ENCODE measurements at places on chromosomes 1 and 21.

DNA sequence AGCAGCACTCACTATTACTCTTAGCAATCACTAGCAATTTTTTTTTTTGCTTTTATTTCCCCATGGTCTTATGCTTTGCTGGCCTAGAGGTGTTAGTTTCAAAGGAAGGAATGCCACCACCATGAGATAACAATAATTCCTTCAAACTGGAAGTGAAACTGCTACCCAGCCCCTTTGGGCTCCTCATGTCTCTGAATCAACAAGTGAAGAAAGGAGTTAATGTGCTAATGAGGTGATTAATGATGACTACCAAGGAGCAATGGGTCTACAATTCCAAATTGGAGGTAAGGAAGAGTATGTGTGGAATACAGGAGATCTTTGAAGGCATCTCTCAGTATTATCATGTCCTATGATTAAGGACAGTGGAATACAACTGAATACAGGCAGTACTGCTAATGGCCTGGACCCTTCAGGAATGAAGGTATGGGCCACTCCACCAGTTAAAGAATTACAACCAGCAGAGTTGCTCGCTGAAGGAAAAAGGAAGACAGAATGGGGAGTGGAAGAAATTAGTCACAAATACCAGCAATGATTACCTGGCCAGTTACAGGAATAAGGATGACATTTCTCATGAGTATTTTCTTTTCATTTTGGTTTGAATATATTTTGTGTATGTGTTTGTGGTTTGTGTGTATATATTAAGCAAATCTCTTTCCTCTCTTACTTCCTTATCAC, 652.9 kb downstream of the ADGRL2 start:
- no peak for DNase-seq

- no peak for DNase-seq
These were observed 143.2 kb downstream of the NOS1AP start for GRCh38 chr1:162212713-162213112.

GRCh38 chr21:33931799-33932390, 16.3 kb upstream of the ATP5PO start:
- no peak for DNase-seq

DNA sequence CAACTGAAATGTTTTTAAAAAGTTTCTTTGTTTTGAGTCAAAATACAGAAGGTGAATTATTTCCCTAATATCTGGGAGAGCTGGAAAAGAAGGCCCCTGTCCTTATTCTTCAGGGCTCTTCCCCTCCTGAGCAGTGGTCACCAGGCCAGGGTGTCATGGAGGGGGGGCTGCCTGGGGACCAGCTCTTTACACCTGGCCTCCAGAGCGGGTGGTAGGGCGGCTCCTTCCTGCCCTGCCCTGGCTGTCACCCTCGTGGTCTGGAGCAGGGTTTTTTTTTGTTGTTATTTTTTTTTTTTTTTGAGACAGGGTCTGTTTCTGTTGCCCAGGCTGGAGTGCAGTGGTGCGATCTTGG, 6.6 kb downstream of the SKI start:
- DNase-seq, result peak; percentile 41

DNA sequence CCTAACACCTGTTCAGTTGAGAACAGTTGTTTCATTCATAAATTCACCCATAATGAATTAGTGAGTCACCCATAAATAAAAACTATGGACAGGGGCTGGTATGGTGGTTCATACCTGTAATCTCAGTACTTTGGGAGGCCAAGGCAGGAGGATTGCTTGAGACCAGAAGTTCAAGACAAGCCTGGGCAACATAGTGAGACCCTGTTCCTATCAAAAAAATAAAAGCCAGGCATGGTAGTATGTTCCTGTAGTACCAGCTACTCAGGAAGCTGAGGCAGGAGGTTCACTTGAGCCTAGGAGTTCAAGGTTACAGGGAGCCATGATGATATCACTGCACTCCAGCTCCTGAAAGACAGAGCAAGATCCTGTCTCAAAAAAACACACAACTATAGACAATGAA, 79.0 kb downstream of the GTF2B start:
- DNase-seq, result no peak

GRCh38 chr1:160901768-160902167, 16.8 kb upstream of the ITLN1 start:
- DNase-seq, result no peak

- DNase-seq, result no peak
These were observed 1.9 kb upstream of the NVL start for GRCh38 chr1:224331824-224332223.

DNA sequence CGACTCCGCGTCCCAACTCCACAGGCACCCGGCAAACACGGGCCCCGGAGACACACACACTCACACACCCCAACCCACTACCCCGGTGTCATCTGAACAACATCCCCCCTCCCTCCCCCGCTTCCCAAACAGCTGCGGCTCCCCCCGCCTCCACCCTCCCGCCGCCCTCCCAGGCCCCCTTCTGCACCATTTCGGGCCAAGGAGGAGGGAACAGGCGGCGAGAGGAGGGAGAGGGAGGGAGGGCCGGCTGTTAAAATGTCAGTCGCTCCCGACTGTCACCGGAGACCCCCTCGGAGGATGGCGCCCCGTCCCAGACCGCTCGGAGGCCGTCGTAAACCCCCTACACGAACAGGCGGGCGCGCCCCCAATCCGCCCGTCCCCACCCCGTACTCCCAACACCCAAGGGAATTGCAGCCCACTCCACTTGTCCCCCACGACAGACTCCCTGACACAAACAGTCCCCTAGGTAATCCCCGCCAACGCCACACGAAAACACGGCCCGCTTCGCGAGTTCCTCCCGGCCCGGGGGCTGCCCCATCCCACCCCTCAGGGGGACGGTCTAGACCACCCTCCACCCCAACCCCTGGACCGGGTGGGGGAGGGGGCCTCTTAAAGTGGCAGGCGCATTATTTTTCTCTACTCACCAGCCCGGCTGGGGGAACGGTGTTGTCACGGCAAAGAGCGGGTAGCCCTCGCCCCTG, 583 bp downstream of the MEF2D start:
- DNase-seq, result peak; percentile 38

GRCh38 chr1:43962324-43962723, 7.5 kb upstream of the DPH2 start:
- DNase-seq, result no peak
